ENCODE measurements at places on chromosomes 2 and 18.

GRCh38 chr2:209091056-209091455 lies 332.8 kb upstream of the MAP2 start:
- DNase-seq: peak; percentile 30

- DNase-seq: no peak
Measured at GRCh38 chr2:49913025-49913424, 758.7 kb upstream of the FSHR start.

DNA sequence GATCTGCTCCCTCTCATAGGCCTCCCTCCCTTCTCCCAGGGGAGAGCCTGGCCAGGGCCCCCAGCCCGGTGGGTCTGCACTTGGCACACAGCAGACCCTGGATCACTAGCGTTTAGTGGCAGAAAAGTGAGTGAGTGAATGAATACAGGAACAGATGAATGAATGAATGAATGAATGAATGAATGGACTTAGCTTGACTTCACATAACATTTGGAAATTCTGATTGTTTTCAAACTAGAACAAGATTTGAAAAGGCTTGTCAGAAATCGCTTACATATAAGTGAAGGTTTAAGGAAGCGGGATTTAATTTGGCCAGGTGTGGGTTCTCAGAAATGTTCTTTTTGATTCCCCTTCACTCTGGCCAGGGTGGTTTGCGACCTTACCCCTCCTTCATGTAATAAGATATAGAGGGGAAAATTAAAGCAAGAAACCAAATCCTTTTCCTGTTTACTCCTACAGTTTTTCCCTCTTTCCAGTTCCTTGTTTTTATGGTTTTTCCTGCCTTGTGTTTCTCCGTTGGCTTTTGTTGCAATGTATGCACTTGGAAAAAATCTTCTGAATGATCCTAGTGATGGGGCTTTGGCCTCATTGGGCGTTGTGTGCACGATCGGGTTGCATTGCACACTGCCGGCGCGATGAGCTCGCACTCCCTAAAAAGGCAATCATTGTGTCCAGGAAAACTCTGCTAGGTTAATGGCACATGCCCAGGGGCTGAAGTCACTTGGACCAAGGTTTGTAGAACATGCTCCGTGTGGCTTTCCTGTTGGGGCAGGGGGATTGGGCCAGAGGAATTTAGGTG lies 16.4 kb downstream of the LRRFIP1 start:
- DNase-seq: no peak

GRCh38 chr2:138036522-138036921 lies 72.2 kb downstream of the HNMT start:
- DNase-seq: no peak

- no peak for DNase-seq
Measured at GRCh38 chr18:73023975-73024374, 156.2 kb upstream of the NETO1 start.

- peak; percentile 11 for DNase-seq
Measured at GRCh38 chr18:3340015-3340681, 78.2 kb downstream of the MYL12B start.

GRCh38 chr2:177535958-177536504 lies 143.5 kb downstream of the AGPS start:
- no peak for DNase-seq

- DNase-seq: peak; percentile 32
Measured at GRCh38 chr18:49447810-49448745, 12.4 kb downstream of the DYM start.

DNA sequence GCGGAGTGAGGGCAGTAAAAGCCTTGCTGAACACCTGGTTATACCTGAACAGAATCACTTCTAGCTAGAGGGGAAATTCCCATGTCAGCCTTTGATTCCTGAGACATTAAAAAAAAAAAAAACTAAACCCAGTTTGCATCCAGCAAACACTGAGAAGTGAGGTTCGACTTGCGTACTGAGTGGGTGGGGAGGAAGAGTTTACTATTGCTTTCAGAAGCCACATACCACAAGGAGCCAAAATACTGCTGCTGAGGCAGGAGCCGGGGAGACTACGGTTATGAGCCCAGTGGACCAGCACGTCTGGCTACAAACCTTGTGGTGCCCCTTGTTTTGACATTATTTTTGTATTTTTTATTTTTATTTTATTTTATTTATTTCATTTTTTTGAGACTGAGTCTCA lies 2.7 kb downstream of the COLEC11 start:
- DNase-seq: no peak

GRCh38 chr2:216430811-216431530 lies 18.7 kb downstream of the SMARCAL1 start:
- DNase-seq: no peak

DNA sequence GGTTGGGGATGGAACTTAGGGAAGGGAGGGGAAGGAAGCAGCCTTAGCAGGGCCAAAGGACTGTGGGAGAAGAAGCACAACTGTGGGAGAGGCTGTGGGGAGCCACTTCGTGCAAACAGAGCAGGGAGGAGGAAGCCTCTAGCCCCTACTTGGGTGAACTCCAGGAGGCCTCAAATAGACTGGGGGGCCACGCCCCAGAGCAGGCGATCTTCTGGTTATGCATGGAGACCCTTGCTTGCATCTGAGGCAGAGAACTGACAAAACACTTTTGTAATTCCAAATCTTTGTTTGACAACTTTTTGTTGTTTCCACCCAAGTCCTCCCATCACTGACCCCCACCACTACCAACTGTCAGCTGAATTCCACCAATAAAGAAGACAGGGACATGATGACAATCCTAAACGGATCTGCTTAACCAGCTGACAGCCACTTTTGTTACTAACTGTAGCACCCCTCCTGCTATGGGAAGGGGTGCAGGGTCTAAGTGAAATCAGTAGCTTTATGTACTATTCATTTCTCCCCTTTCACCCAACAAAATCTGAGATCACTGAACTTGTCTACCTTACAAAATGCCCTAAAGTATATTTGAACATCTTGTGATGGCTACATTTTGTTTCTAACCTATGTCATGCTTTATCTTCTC lies 80.5 kb upstream of the CPO start:
- no peak for DNase-seq

GRCh38 chr2:128233790-128234395 lies 84.8 kb downstream of the HS6ST1 start:
- DNase-seq: no peak
